ENCODE measurements at places on chromosomes 6 and 20.
A peak's percentile ranks its signal among the peaks of the same experiment; 100 is the strongest.

- DNase-seq, result no peak
Observed at GRCh38 chr6:126546541-126547120, 206.7 kb downstream of the CENPW start.

DNA sequence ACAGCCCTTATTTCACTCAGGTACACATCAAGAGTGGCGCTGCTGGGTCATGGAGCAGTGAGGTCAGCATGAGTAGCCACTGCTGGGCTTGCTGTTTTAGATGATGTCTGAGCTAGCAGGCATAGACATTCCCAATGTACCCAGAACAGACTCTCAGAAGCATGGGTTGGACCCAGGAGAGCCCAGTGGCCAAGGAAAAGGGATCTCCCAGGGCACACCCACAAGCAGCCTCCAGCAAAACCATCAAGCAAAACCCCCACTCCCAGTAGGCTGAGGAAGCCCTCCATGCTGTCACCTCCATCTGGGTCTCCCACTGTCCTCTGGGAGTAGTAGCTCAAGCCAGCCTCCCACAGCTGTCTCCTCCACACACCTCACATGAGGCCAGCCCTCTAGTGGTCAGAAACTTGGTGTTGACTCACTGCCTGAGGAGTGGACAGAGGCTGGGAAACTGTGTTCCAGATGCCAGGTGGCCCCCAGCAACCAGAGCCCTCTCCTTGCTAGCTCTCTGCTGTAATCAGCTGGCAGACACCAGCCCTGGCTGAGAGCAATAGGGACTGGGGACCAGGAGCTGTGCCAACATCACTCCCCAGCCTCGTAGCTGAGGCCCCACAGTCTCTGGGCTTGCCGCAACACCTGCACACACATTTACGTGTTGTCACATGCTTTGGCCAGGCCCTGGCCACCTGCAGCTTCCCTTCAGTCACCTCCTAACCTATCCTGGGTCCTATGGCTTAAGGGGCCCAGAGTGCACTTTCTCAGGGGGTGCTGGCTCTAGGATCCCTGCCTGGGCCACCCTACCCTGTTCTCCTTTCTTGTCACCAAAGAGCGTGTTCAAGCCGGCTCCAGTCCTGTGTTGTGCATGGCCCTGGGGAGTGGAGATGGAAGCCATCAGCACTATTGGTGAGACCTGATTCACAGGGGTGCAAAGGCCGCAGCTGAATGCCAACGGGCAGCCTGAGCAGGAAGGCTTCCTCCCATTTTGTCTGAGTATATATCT lies 1.9 kb upstream of the AP5S1 start:
- no peak for DNase-seq

- no peak for DNase-seq
Observed at GRCh38 chr6:13419422-13420195, 67.8 kb downstream of the GFOD1 start.

GRCh38 chr6:21382821-21383449 lies 210.6 kb upstream of the SOX4 start:
- DNase-seq, result no peak

DNA sequence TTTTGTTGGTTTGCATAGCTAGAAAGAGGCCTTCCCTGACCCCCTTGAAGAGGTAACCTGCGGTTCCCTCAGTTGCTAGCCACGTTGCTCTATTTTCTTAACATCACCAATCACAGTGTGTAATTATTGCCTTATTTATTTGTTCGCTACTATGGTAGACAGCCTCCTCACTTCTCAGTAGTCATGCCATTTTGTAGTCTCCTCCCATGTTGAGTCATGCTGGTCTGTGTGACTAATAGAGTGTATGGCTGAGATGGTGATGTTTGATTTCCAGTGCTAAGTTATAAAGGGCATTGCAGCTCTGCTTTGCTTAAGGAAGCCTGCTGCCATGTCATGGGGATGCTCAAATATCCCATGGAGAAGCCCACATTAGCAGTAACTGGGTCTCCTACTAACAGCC lies 236.6 kb upstream of the CHD6 start:
- no peak for DNase-seq

GRCh38 chr20:3731944-3732326 lies 550 bp upstream of the HSPA12B start:
- no peak for DNase-seq

- DNase-seq, result peak; percentile 37
Observed at GRCh38 chr6:164507206-164507940, 802.0 kb downstream of the C6orf118 start.

DNA sequence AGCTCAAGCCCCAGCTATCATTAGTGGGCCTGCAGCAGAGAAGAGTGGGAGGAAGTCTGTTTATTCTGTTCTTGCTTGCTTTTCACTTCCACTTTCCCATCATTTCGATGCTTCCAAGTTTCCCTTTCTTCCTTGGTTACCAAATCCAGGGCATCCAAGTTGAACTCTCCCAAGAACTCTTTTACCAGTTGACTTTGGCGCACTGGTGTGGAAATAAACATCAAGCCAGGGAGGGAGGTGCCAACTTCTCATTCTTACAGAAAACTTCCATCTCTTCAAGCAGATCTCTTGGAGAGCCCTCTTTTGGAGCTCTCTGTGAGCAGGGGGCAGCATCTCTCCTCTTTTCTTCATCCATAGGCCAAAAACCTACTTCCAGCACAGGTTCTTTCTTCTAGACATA lies 85.7 kb upstream of the RGS17 start:
- DNase-seq, result no peak

DNA sequence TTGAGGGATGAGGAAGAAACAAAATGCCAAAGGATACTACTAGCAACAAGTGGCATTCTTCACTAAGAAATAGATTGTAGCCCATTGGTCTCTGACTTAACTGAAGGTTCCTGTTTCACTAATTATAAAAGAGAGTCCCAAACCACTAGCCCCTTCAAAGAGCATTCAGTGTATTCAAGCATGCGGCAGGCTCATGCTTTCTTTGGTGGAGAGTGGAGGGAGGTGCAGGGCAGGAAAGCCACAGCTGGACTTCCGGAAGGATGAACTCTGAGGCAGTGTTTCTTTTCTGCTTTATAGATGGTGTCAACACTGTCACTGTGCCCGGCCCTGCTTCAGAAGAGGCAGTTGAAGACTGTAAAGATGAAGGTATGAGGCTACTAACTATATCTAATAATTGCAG lies 636.1 kb downstream of the KIF16B start:
- no peak for DNase-seq

DNA sequence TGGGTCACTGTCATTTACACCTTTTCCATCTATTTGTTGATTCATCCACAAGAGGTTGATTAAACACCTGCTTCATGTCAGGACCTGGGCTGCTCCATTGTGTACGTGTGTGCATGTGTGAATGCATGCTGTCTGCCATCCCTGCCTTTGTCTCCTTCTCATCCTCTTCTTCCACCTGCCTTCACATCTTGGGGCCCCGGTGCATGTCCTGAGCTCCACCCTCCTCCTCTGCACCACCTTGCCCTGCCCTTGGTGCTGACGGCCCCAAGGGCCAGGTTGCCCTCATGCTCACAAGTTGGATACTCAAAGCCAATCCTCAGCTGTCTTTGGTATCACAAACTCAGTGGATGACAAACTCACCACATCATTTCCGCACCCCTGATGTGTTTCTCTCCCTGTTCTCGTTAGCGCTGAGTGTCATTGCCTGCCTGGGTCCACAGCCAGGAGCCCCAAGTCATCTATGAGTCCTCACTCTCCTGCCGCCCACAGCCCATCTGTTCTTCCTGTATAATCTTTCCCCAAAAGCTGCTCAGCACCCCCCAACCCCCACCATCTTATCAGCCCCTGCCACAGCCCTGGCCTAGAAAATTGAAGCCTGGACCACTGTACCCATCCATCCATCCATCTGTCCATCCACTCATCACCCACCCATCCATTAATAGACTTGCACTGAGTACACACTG lies 85.0 kb downstream of the SRC start:
- DNase-seq, result no peak

GRCh38 chr6:27940766-27941165 lies 16.3 kb upstream of the OR2B6 start:
- no peak for DNase-seq

- no peak for DNase-seq
Observed at GRCh38 chr6:33071569-33071968, 1.9 kb downstream of the HLA-DPA1 start.

DNA sequence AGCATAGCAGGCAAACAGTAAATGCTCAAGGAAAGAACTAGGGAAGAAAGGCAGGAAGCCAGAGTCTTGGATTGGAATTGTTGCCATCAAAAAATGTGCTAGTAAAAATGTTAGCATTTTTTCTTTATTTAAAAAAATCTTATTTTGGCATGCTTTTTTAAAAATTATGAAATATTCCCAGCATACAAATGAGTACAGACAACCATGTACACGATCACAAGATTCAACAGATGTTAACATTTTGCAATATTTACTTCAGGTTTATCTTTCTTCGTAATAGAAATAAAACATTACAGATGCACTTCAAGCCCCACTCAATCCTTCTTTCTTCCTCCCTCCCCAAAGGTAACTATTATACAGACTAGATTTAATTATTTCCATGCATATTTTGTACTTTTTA lies 27.4 kb upstream of the NOP56 start:
- DNase-seq, result no peak

DNA sequence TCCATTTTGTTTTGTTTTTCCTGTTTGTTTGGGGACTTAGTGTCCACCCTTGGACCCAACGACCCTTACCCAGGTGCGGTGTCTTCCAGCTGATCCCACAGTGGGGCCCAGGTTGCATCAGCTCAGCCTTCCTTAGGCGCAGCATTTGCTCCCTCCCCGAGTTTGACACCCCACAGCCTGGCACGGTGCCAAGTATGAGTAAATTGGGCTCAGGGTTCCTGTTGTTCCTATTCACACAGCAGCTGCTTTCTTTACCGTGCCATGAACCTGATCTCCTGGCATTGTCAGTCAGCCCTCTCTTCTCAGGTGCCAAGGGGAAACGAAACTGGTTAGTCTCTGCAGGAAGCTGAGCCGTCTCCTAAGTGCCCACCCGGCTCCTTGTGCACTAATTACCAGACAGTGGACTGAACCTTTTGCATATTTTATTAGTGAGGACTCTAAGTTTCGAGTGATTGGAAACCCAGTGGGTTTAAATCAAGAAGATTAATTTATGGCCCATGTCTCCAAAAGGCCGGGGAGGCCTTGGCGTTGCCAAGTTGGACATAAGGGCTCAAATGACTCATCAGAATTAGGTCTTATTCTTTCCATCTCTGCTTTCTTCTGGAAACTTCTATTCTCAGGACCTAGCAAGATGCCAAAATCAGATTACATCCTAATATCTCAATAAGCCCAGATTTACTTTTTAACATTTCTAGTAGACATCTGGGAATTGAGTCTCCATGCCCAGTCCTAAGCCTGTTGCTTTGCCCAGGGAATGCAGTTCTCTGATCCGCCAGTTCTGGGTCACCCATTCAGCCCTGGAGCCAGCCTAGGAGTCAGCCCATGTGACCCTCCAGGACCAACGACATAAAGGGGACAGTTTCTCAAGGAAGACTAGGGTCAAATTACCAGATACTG lies 68.8 kb downstream of the TSHZ2 start:
- DNase-seq, result no peak

DNA sequence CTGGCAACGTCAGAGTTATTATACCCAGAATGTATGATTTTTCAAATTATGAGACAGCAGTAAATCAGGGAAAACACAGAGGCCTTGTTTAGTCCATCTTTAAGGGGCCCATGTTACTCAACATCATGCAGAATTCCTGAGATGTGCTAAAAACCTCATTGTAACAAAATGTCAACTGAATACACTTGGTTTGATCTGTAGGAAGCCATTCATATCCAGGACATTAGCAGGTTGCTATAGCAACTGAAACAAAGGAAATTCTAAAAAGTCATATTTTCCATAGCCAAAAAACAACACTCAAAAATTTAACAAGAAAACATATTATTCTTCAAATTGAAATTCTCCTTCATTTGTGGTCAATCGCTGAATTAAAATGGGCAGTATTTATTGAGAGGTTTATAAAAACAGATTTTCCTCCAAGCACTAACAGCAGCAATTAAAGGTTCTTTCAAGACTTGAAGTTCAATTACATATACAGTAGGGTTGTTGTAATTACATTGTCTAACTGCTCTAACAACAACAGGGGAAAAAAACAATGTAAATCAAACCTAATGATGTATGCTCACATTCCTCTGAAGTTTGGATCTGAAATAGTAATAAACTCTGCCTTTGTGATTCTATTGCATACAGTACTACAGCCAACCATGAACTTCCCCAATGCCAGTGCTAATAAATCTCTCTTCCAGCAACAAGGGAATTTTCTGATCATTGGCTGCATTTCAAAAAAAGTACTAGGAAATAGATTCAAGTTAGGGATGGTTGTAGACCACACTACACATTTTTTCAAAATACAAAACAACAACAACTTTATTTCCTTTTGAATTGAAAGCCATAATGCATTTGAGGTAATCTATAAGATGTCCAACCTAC lies 34.9 kb downstream of the COL12A1 start:
- no peak for DNase-seq

Data from left renal cortex interstitium (tissue), 4 donors.